Chondrocyte (in vitro differentiated cells): ENCODE measurements at places on chromosomes 2 and 18.

DNA sequence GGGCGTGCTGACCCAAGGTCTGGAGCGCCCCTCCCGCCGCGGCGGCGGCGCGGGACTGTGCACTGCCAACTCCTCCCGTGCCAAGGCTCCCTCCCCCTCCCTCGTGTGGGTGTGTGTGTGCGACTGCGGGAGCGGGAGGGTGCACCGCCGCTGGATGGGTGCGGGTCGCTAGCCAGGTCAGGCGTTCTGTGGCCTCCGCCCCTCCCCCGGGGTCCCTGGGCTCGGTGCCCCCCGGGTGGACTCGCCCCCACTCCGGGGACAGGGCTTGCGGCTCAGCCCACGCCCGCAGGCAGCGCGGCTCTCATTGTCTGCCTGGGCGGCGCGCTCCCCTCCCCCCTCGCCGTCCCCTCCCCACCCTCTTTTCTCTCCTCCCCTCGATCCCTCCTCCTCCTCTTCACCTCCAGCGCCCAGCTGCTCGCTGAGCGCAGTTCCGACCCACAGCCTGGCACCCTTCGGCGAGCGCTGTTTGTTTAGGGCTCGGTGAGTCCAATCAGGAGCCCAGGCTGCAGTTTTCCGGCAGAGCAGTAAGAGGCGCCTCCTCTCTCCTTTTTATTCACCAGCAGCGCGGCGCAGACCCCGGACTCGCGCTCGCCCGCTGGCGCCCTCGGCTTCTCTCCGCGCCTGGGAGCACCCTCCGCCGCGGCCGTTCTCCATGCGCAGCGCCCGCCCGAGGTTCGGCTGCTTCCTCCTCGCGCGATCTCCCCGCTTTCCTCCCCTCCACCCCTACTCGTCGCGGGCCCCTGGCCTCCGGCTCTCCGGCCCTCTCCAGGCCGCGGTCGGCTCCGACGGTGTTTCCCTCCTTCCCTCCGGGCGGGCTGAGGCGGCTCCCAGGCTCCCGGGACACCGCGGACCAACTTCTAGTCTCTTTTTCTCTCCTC, at the start of gene GATA6:
Gene GATA6, plus strand, starts transcription at position 579 of the 878 bp plus-strand sequence. CDS start 1,556 bp downstream, outside the sequence.
- no peak for DNase-seq

GRCh38 chr2:148527488-148528340, 116.8 kb upstream of the EPC2 start:
- DNase-seq: no peak

DNA sequence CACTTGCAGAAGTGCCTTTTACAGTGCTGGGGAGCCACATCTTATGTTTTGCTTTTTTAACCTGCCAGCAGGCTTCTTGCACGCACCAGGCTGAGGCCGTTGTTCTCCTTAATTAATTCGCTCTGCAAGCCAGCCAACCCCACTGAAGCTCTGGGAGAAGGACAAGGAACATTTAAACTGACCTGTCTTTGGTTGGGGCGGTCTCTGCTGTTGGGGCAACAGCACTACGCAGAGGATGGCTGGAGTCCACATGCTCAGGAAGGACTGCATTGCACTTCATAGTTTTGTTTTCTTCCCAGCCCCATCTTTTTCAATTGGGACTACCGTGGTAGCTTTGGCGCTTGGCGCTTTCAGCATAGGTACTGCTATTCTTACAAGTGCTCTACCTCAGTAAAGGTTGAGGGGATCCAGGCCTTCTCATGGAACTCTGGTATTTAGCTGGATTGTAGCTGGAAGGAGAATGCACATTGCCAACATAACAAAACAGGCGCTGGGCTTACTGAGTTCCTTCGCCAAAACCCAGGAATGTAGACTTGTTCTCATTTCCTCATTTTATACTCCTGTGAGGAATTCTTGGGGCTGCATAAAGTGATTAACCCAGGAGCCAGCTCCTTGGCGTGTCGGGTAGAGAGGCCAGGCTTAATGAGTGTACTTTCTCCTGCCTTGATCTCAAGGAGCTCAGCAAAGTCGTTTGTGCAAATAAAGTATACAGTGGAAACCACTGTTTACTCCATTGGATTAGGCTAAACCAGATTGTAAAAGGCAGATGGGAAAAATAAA, 146.2 kb downstream of the PRKCE start:
- no peak for DNase-seq

DNA sequence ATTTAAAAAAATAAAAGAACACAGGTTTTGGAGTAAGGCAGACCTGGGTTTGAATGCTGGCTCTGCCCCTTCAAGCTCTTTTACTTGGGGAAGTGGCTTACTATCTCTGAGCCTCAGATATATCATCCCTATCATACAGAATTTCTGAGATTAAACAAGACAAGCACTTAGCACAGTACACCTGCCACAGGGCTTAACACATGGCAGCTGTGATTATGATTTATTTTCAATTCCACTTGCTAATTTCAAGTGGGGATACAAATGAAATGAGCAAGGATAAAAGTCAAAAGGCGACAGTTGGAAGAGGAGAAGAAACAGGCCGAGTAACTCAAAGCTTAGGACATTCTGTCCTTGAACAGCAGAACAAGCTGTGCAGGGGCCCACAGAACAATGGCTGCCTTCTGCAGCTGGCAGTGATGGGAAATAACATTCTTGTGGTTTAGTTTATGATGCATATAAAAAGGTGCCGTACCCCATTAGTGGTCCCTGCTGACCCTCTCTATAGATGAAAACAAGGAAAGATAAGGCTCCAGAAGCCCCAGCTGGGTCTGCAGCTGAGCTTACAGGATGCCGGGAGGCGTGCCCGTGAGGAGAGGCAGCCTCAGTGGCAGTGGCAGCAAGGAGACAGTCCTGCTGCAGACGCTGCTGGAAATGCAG, 45.3 kb downstream of the KIF3C start:
- DNase-seq: no peak

DNA sequence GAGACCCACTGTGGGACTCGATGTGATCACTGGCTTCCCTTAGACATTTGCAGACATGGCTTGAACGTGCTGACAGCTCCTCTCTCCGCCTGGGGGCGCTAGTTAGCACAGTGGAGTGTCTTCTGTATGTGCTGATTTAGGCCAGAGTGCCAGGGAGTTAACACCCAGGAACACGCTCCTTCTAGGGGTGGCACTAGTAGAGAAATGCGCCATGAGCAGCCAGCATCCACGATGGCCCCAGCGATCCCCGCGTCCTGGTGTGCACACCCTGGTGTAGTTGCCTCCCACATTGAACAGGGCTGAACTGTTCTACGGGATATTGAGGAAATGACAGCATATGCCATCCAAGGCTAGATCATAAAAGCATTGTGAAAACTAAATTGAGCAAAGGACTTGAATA, 11.4 kb upstream of the NMUR1 start:
- no peak for DNase-seq

- no peak for DNase-seq
Measured at GRCh38 chr2:20145497-20146193, 79.3 kb downstream of the SDC1 start.

- DNase-seq: no peak
Measured at GRCh38 chr18:49795612-49796552, 17.5 kb downstream of the ACAA2 start.

- no peak for DNase-seq
Measured at GRCh38 chr2:126527836-126528490, 128.0 kb upstream of the GYPC start.

DNA sequence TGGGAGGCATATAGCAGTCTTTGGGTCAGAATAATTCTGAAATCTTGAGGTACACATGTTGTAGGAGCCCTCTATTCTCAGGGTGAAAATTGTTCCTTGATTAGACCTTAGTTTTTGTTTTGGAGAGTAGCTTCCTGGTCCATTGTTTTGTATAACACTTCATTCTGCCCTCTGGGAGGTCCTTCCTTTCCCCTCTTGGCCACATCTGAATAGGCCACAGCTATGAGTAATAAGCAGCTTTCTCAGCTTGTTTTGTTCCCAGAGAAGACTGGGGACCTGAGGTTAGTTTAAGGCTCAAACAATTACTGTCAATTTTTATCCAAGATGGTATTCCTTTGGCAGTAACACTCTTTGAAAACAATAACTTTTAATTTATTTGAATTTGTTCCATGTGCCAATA, 72.6 kb upstream of the NOL4 start:
- no peak for DNase-seq

- no peak for DNase-seq
Measured at GRCh38 chr2:132577686-132578085, 92.3 kb downstream of the LYPD1 start.

- no peak for DNase-seq
Measured at GRCh38 chr2:190802626-190803209, 77.9 kb upstream of the GLS start.
